ENCODE measurements at places on chromosomes 11 and 22.
A peak's percentile ranks its signal among the peaks of the same experiment; 100 is the strongest.

DNA sequence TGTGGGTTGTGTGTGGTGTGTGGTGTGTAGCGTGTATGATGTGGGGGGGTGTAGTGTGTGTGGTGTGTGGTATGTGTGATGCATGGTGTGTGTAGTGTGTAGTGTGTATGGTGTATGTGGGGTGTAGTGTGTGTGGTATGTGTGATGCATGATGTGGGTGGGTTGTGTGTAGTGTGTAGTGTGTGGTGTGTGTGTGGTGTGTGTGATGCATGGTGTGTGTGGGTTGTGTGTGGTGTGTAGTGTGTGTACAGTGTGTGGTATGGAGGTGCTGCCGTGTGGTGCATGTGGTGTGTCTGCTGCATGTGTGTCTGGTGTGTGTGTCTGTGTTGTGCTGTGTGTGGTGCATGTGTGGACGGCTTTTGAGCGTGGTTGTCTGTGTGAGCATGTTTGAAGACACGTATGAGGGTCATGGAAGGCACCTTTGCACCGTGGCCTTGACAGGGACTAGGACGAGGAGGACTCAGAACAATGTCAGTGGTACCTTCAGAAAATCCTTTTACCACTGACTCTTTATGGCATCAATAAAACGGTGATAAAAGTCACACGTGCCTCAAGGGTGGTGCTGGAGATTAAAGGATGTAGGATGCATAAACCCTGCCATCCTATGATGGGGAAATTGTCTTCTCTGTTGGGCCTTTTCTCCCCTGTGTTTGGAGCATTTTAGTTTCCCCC lies 328.7 kb upstream of the B3GAT1 start:
- DNase-seq = no peak

DNA sequence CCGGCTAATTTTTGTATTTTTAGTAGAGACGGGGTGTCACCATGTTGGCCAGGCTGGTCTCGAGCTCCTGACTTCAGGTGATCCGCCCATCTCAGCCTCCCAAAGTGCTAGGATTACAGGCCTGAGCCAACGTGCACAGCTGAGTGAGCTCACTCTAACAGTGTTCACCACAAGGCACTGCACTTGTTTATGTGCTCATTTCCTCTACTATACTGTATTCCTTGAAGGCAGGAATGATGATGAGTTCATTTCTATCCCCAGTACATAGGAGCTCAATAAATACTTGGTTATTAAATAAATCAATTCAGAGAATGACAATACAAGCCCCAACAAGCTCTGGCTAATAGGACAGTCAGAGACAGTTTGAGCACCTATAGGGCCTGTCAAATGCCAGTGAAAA lies 29.1 kb downstream of the ALG8 start:
- no peak for DNase-seq

GRCh38 chr11:84419616-84420015 lies 1133.4 kb upstream of the CCDC90B start:
- no peak for DNase-seq

DNA sequence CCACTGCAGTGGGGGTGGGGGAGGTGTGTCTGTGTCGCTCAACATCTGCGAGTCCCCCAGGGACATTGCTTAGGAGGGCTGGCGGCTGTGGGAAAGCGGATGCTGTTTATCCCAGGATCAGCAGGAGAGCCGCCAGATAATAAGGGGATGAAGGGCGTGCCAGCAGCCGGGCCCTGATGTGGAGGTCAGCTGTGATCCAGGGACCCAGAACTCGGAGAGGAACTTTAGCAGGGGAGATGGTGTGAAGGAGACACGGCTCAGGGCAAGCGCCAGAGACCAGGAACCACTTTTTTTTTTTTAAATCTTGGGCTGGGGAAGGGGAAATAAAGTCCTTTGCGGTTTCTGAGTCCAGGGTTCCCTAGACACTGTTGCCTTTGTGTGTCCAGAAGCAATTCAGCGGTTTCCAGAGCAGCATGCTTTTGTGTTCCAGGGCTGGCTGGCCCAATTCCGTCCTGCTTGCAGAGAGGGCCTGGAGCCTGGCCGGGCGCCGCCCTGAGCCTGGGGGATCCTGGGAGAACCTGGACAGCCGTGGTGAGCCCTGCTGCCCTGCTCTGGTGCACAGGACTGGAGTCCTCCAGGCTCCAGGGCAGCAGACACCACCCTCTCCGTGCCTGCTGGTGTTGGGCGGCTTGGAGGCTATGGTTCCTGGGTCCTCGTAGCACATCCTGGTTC lies at the start of gene GRAMD4:
Gene GRAMD4, plus strand, starts transcription at position 557 of the 672 bp plus-strand sequence. CDS start 6,414 bp downstream, outside the sequence.
- DNase-seq = no peak

- DNase-seq = no peak
Observed at GRCh38 chr22:17339095-17339693, 30.1 kb upstream of the CECR2 start.

- no peak for DNase-seq
Observed at GRCh38 chr22:40392618-40393017, 22.2 kb downstream of the SGSM3 start.

- DNase-seq = no peak
Observed at GRCh38 chr22:28075358-28075981, 156.4 kb upstream of the PITPNB start.

DNA sequence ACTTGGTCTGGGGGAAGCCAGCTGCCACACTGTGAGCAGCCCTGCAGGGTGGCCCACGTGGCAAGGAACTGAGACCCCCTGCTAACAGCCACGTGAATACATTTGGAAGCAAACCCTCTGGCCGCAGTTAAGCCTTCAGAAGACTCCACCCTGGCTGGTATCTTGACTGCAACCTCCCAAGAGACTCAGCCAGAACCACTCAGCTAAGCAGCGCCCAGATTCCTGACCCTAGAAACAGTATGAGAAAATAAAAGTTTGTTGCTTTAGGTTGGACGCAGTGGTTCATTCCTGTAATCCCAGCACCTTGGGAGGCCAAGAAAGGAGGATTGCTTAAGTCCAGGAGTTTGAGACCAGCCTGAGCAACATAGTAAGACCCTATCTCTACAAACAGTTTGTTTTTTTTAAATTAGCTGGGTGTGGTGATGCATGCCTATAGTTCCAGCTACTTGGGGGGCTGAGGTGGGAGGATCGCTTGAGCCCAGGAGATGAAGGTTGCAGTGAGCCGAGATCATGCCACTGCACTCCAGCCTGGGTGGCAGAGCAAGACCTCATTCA lies 8.7 kb downstream of the ZMAT5 start:
- DNase-seq = no peak

GRCh38 chr11:5225480-5225871 lies 1.4 kb downstream of the HBB start:
- no peak for DNase-seq

DNA sequence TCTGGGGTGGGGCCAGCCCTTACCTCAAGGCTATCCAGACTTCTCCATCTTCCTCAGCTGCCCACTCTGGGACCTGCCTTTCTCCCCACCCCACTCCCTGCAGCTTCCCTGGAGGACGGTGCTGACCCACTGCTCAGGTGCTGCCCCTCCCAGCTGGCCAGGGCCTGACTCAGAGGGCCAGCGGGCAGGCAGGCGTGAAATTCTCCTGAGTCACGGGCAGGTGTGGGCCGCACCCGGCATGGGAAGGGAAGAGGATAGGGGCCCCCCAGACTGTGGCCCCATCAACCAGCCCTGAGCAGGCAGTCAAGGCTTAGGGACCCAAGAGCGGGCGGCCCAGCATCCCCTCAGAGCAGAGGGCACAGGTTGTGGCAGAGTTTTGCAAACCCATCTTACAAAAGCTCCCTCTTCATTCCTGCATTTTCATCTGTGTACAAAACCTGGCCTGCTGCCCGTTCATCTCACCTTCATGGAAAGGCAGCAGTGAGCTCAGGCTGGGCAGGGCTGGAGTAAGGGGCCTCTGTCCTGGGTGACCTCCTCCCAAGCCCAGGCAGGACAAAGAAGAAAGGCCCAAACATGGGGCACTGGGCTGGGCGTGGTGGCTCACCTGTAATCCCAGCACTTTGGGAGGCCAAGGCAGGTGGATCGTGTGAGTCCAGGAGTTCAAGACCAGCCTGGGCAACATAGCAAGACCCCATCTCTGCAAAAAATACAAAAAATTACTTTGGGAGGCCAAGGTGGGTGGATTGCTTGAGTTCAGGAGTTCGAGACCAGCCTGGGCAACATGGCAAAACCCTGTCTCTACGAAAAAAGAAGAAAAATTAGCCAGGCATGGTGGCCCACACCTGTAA lies 6.1 kb downstream of the RHOD start:
- no peak for DNase-seq

GRCh38 chr11:38791346-38791961 lies 2193.4 kb upstream of the RAG2 start:
- DNase-seq = no peak

- DNase-seq = no peak
Observed at GRCh38 chr11:17687946-17688670, 31.3 kb upstream of the MYOD1 start.

DNA sequence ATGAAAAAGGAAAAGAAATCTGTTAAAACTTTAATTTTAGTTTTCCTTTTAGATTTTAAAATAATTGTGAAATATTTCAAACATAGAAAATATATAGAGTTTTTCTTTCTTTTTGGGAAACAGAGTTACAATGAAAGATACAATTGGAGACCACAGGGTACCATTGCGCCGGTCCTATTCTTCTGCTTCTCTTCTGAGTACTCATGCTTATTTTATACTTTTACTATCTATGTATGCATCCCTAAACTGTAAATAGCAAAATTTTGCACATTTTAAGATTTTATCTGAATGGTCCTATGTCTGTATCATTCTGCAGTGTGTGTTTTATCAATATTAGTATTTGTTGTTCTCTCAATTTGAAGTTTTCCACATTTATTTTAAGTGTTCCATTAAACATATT lies 65.0 kb downstream of the EHF start:
- no peak for DNase-seq

- peak; percentile 65 for DNase-seq
Observed at GRCh38 chr22:19629720-19630419, 84.4 kb upstream of the SEPTIN5 start.

DNA sequence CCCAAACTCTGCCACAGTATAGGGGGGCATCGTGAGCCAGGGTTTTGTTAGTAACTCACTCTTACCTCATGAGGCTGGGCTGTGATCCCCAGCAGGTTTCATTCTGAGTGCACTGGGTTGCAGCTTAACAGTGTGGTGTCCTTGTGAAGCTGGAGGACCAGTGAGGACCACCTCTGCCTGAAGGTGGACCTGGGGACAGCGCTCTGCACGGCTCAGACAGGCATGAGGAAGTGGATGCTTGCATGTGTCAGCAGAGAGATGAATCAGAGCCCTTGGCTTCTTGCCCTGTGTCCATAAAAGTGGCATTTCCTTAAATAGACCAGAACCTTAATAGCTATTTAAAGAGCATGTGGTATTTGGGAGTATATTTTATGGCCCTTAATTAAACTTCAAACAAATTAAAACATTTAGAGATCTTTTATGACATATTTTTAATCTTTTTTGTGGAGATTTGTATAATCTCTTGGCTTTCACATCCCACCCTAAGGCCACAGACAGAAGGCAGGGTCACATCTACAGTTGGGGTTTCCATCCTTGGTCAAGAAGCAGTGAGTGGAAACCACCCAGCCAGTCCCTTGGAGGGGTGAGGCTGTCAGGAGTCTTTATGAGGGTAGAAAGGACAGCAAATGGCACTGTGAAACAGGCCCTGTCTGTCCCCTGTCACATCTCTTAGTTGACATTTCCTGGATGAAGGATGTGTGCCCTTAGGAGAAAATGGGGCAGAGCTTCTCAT lies 24.8 kb upstream of the ADORA2A start:
- no peak for DNase-seq

- DNase-seq = no peak
Observed at GRCh38 chr22:36773935-36774334, 2.0 kb downstream of the IFT27 start.

DNA sequence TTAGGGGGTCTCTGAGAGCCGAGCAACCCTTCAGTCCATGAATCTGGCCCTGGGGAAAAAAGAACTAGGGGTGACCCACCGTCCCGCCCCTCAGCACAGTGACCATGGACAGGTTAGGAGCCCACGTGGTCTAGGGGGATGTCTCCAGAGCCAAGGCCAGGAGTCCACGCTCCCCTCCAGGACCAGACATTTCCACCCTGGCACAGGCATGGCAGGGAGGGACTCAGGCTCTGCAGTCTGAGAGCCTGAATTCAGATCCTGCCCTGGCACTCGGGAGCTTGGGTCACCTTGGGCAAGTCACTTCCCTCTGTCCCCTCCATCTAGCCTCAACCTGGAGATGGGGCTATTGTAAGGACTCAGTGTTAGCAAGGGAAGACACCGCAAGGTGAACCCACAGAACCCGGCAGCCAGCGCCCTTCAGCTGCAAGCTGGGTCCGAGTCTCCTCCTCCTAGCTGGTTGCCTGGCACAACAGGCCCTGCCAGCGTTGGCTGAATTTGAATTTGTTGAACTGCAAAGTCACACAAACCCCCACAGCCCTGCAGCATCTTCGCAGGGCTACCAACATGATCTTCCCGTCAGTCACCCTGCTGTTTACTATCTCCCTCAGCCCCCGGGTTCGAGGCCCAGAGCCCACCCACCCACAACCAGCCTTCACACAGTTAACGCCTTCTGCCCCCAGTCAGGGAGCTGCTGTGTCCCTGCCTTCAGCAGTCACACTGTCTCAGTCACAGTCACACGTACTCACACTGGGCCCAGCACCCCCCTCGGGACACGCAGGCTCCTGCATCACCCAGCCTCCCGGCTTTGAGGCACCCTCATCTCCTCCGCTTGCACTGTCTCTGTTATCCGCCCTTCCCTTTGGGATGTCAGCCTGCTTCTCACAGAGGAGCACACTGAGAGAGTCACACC lies 603 bp upstream of the PDGFB start:
- DNase-seq = peak; percentile 47

- no peak for DNase-seq
Observed at GRCh38 chr11:18463439-18463838, 7.8 kb downstream of the LDHAL6A start.

- DNase-seq = no peak
Observed at GRCh38 chr22:43343670-43344519, 723 bp upstream of the SCUBE1 start.

GRCh38 chr11:130407978-130408377 lies 20.4 kb downstream of the ADAMTS8 start:
- DNase-seq = no peak

- DNase-seq = no peak
Observed at GRCh38 chr11:77515063-77515462, 41.2 kb upstream of the PAK1 start.

Data from amygdala (tissue), 56 donors.